ENCODE measurements at places on chromosomes 5 and 9.
A peak's percentile ranks its signal among the peaks of the same experiment; 100 is the strongest.

DNA sequence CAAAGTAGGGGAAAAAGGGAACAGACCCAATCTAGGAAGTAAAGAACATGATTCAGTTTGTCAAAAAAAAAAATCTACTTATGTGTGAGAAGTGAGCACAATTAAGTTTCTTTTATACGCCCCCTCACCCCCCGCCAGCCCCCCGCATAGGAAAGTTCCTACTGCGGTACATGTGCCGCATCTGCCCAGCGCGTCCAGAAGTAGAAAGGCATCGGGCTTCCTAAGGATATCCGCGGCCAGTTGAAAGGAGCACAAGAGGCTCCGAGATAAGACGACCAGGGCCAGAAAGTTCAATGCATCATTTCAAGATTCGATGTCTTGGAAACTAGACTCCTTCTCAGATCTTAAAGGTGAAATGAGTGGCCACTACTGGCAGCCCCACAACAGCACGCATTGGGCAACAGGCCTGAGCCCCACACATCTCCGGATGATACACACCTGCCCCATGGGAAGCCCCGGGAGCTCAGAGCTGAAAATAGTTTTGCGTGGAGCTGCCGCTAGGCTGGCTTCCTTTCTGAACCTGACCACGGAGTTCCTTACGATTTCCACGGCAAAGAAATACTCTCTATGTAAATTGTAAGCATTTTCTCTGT, 203.9 kb downstream of the RAB3C start:
- no peak for DNase-seq

- no peak for DNase-seq
Observed at GRCh38 chr5:148785223-148785622, 41.2 kb upstream of the ADRB2 start.

DNA sequence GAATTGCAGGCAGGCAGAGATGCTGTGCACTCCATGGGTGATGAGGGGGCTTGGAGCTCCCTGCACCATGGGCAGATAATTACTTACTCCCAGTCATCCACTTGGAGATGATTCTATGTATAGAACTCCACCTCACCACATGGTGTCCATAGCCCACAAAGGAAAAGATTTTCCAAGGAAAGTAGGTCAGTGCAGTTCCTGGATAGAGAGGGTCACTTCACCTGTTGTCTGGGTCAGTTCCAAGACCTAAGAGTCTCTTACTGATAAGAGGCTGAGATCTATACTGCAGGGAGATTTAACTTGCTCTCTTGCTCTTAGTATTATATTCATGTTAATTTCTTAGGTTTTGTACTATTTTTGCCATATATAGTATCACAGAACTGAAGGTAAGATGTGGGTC, 113.9 kb upstream of the BRINP1 start:
- DNase-seq: no peak

DNA sequence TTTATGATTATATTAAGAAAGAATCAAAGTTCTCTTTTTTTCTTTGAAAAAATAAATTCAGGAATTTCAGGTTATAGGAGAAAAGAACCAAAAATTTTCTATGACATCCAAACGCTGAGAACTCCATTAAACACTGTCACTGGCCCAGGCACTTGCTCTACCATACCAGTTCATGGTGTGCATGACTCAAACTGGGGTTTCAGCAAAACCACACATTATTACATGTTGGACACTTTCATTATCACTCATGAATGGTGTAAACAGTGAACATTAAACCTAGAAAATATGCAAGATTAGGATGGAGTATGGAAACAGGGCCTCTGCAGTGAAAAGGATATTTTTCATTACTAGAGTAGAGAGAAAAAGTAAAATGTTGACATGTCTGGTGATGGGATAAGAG, 369.9 kb upstream of the FAM174A start:
- no peak for DNase-seq

- peak; percentile 83 for DNase-seq
Observed at GRCh38 chr5:141848744-141849414, 29.3 kb downstream of the PCDH1 start.

- DNase-seq: no peak
Observed at GRCh38 chr9:79431019-79431679, 140.6 kb upstream of the TLE4 start.

- DNase-seq: peak; percentile 77
Observed at GRCh38 chr5:124289641-124290311, 456.7 kb downstream of the ZNF608 start.

DNA sequence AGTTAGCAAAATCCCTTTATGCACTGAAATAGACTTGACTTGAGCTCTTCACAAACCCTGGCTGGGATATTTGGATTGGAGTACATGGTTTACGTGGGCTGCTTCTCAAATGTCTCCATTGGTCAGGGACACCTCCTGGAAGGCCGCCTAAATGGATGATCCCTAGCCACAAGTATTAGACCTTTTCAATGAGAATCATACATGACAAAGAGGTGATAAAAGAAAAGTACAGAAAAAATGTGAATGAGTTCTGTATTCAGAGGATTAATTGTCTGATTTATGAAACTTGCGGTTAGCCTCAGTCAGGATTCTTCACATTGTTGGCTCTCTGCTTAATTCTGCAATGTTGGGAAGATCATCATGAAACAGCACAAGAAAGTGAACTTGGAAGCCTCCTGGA, 752.8 kb upstream of the ADAMTS16 start:
- peak; percentile 9 for DNase-seq

DNA sequence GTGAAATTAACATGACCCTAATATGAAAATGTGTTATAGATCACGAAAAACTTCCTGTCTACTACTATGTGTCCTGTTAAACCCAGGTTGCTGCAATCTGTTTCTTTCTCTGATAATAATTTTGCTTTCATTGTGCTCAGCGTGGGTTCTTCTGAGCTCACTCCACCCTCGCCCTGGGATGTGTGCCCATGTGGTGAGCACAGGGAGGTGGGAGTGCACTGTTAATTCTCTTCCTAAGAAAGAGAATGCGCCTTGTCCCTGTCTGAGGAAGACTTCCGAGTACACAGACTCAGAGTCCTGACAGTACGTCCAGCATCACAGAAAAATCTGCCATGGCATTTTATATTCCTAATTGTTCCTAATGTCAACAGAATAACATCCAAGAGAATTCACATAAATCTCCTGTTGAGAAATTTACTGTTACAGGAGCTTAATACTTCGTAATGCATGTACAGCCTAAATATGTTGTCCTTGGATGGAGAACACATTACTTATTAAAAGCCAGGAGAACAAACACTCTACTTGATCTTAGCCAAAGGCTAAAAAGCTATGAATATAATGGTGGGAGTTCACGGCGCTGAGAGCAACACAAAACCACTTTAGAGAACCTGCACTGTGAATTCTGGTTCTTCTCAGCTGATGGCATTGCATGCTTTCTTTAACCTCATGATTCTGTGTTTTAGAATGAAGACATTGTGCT, 102.6 kb downstream of the PDE4D start:
- DNase-seq: no peak

GRCh38 chr5:159186319-159186718, 23.0 kb downstream of the RNF145 start:
- no peak for DNase-seq

GRCh38 chr5:38167562-38167996, 90.8 kb upstream of the EGFLAM start:
- DNase-seq: no peak

GRCh38 chr9:116337015-116337414, 183.4 kb downstream of the PAPPA start:
- peak; percentile 72 for DNase-seq

- DNase-seq: no peak
Observed at GRCh38 chr9:24900179-24900578, 354.5 kb upstream of the IZUMO3 start.

- DNase-seq: no peak
Observed at GRCh38 chr9:16811987-16812685, 58.3 kb downstream of the BNC2 start.

DNA sequence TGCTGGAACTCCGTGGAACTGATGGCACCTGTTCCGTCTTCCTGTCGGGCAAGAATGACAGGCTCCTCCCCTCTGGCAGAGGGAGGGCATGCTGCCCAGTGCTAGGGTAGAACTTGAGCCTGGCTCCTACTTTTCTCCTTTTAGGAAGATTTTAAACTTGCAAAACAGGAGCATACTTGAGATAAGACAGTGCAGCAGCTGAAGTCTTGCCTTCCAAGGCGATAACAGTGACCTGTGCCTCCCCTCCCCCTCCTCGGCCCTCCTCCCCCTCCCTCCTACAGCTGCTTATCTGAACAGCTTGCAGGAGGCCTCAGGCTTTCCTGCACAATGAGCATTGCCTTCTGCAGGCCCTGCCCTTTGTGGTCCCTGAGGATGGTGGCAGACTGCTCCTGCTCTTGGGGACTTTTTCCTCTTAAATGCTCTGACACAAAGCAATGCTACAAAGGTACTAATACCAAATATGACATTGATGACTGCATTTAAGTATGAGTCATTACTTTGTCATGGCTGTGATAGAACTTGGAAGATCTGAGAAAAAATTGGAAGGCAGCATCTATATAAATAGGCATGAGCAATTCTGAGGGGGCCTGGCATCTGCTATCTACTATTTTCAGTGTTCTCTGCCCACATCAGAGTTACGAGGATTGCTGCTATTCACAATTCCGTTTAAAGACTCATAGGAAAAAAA, 2.0 kb downstream of the GADD45G start:
- peak; percentile 13 for DNase-seq

GRCh38 chr9:36560771-36561170, 11.9 kb upstream of the MELK start:
- DNase-seq: no peak

- no peak for DNase-seq
Observed at GRCh38 chr5:35162848-35163709, 67.2 kb downstream of the PRLR start.

DNA sequence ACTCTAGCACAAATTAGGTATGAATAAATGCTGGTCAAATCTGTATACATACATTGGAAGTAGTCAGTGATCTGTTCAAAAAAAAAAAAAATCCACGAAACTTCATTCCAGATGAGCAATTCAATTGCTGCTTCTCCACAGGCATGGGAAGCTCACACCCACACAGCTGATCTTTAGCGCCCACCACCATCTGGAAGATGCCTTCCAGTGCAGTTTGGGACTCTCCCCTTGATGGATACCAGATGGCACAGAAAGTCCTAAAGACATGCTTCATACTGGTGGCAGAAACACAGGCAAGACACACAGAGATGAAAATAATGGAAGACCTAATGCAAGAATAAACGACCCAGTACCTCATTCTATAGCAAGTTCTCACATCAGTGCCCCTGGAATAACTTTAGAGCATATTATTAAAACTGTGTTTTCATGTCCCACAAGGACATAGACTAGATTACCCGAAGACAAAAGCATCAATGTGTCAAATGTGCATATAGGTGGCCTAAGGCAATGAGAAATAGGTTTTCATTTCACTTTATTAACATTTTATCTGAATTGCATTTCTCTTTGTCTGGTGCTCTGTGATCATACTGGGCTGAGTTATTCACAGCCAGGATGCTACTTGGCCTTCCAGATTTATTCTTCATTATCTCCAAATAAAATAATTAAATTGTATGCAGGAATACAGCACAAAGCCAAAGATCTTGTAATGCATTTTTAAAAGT, 135.4 kb upstream of the TAS2R1 start:
- no peak for DNase-seq

GRCh38 chr5:63205976-63206375, 627.4 kb downstream of the LRRC70 start:
- no peak for DNase-seq

All from foreskin keratinocyte (primary cell).